Astrocyte (in vitro differentiated cells and primary cell): ENCODE measurements at places on chromosomes 6 and 20. TPM values are rescaled to one million over a fixed set of nuclear protein-coding genes. Genes with fewer than 3 reads are reported as not detected.
A peak's percentile ranks its signal among the peaks of the same experiment; 100 is the strongest.

- H3K4me3 ChIP-seq, result peak overlapping the region; percentile 90
- no peak for DNase-seq
- H3K36me3 ChIP-seq, result no peaks in the 10 kb centered on the region
These were observed 661 bp downstream of the LCA5 start for GRCh38 chr6:79536585-79536953.

Gene NRSN1
- total RNA-seq, result not detected in 2 replicates

Gene C6orf58
- not detected in 2 replicates for total RNA-seq

Gene PACRG
- total RNA-seq, result 0.72 TPM in 1 of 2 replicates, not detected in the other

GRCh38 chr20:23530937-23531567 is 37.2 kb downstream of the CST9L start:
- no peaks in the 10 kb centered on the region for H3K27me3 ChIP-seq
- no peak overlapping the region for H3K4me3 ChIP-seq
- no peak for DNase-seq
- no peaks in the 10 kb centered on the region for H3K36me3 ChIP-seq

DNA sequence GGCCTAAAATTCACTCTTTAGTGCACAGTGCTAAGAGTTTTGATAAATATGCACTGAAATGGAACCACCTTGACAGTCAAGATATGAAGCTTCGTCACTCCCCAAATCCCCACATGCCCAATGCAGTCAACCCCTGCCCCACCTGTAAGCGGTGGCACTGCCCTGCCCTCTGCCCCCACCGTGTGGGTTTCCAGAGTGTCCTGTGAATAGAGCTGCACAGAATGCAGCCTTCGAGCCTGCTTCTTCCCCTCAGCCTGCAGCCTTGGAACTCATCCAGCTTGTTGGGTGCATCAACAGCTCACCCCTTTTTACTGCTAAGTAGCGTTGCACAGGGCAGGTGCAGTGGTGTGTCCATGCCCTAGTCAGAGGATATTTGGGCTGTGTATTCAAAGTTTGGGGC is 216.3 kb downstream of the SYNDIG1 start:
- H3K4me3 ChIP-seq, result no peak overlapping the region
- H3K4me1 ChIP-seq, result peaks cover 6% of the 10 kb centered on the region
- H3K36me3 ChIP-seq, result no peaks in the 10 kb centered on the region
- H3K27me3 ChIP-seq, result no peaks in the 10 kb centered on the region
- no peak overlapping the region for H3K27ac ChIP-seq

Gene TRIM31
- not detected in 2 replicates for total RNA-seq

DNA sequence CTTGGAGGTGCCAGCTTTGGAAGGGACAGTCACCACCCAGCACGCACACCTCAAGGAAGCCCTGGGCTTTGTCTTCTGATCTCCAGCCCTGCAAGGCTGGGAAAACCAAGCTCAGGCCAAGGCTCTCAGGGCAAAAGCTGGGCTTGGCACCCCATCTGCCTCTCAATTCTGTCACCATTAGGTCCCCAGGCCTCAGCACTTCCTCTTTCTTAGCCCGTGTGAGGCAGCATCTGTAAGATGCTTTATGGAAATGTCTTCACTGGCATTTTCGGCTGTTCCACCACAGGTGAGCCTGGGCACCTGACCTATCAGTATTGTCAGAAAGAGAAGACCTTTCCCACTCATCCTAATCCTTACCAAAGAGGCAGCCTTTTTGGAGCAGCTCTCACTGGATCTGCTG is 24.6 kb downstream of the GMEB2 start:
- no peak overlapping the region for H3K27ac ChIP-seq
- no peak for DNase-seq
- H3K27me3 ChIP-seq, result no peaks in the 10 kb centered on the region

GRCh38 chr6:12916006-12916405 is 199.4 kb downstream of the PHACTR1 start:
- H3K27me3 ChIP-seq, result no peaks in the 10 kb centered on the region
- no peaks in the 10 kb centered on the region for H3K4me1 ChIP-seq
- H3K27ac ChIP-seq, result no peak overlapping the region
- H3K36me3 ChIP-seq, result no peaks in the 10 kb centered on the region
- no peak for DNase-seq

- no peaks in the 10 kb centered on the region for H3K36me3 ChIP-seq
- H3K4me3 ChIP-seq, result no peak overlapping the region
- H3K27me3 ChIP-seq, result no peaks in the 10 kb centered on the region
- H3K4me1 ChIP-seq, result no peaks in the 10 kb centered on the region
- DNase-seq, result no peak
These were observed 22.1 kb upstream of the CD83 start for GRCh38 chr6:14095437-14095836.

Gene SPATA25
- total RNA-seq, result 0.67 and 1.7 TPM in 2 replicates

DNA sequence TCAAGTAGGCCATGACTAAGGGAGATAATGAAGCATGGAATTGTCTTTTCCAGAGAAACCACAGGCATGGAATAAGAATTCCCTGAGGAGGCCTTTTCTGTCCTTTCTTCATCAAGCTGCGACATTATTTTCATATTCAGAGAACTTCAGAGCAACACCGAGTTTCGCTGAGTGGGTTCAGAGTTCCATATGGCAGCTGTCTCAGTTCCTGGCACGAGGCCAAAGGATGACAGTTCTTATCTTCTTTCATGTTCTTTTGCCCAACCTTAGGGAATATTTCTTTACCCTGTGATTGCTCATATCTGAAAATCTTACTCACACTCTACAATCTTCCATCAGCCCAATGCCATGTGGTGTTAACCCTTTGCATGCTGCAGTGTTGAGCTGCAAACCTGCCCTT is 135.3 kb upstream of the BMP2 start:
- H3K27ac ChIP-seq, result no peak overlapping the region
- H3K4me3 ChIP-seq, result no peak overlapping the region
- H3K36me3 ChIP-seq, result no peaks in the 10 kb centered on the region
- H3K27me3 ChIP-seq, result no peaks in the 10 kb centered on the region

DNA sequence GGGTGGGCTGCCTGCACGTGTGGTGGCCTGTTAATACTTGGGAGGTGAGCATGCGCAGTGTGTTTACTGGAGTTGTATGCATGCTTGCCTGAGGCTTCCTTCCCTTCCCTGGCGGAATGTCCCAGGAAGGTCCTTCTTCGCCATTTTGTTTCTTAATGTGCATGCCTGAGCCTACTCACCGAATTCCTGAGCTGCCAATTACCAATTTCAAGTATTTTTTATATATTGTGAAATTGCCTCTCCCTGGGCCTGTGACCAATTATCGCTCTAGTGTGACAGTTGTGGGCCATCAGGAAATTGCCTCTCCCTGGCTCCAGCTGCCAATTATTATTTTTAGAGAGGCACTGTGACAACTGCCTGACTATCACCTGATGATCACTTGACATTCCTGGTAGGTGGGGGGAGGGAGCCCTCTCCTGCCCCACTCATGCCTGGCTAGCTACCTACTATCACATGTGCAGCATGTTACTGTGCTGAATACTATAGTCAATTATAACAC is 70.0 kb downstream of the FAM50B start:
- H3K4me3 ChIP-seq, result no peak overlapping the region
- no peaks in the 10 kb centered on the region for H3K27me3 ChIP-seq
- peaks cover 5% of the 10 kb centered on the region for H3K4me1 ChIP-seq
- DNase-seq, result no peak
- H3K27ac ChIP-seq, result no peak overlapping the region

- no peaks in the 10 kb centered on the region for H3K36me3 ChIP-seq
- no peak overlapping the region for H3K27ac ChIP-seq
- no peaks in the 10 kb centered on the region for H3K4me1 ChIP-seq
- no peak overlapping the region for H3K4me3 ChIP-seq
These were observed 24.3 kb downstream of the HTR1E start for GRCh38 chr6:86961455-86962200.

Gene MEP1A
- total RNA-seq, result not detected in 2 replicates

DNA sequence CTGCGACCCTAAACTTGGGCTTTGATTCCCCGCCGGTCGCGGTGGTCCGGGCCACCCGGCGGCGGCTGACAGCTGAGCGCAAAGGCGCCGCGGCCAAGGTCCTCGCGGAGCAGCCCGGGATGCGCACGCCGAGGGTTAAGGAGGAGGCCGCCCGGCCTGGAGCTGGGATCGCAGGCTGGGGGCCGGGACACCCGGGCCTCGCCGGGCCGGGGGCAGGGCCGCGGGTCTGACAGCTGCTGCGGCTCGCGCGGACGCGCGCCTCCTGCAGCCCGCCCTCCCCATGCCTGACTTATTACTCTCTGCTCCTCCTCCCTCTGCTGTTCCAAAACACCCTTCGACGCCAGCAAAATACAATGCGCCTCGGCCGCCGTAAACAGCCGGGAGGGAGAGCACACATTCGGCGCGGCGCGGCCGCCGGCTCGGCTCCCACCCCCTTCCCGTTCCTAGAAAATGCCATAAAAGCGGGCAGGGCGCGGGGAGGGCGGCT is 746 bp downstream of the BACH2 start:
- peak overlapping the region; percentile 49 for H3K27ac ChIP-seq
- H3K27me3 ChIP-seq, result peaks cover 11% of the 10 kb centered on the region
- peak; percentile 71 for DNase-seq
- H3K36me3 ChIP-seq, result no peaks in the 10 kb centered on the region

DNA sequence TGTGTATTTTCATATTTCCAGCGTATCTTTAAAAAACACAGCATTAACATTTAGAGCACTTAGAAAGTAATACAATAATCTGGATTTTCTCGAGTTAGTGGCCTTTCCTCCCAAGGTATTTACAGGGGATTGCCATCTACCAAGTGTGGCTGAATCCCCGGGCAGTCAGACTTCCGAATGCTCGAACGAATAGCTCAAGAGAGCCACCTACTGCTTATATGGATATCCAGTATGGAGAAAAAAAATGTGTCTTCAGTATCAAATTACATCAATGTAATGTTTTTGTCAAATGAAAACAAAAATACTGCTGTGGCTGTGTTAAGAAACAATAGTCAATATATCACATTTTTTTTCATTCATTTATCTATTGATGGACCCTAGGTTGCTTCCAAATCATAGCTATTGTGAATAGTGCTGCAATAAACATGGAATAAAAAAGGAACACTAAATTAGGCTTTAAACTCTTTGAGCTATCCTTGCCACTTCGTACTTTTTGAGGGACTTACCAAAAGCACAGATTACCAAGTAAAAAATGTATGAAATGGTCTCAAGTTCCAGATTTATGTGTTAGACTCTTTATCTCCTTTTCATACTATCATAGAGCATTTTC is 654.5 kb upstream of the PTCHD4 start:
- peaks cover 5% of the 10 kb centered on the region for H3K4me1 ChIP-seq
- no peak overlapping the region for H3K27ac ChIP-seq
- H3K4me3 ChIP-seq, result no peak overlapping the region
- no peaks in the 10 kb centered on the region for H3K27me3 ChIP-seq
- no peaks in the 10 kb centered on the region for H3K36me3 ChIP-seq
- DNase-seq, result peak; percentile 46

Gene EBF4
- total RNA-seq, result 2.3 and 4.1 TPM in 2 replicates

- no peak overlapping the region for H3K4me3 ChIP-seq
- DNase-seq, result no peak
- no peaks in the 10 kb centered on the region for H3K27me3 ChIP-seq
- H3K36me3 ChIP-seq, result no peaks in the 10 kb centered on the region
These were observed 171.7 kb downstream of the FAXC start for GRCh38 chr6:99177736-99178135.

Gene LRRC1
- total RNA-seq, result 11.8 and 14.3 TPM in 2 replicates

GRCh38 chr6:6596529-6597328 is 8.2 kb downstream of the LY86 start:
- no peaks in the 10 kb centered on the region for H3K36me3 ChIP-seq
- no peaks in the 10 kb centered on the region for H3K4me1 ChIP-seq
- DNase-seq, result no peak
- no peak overlapping the region for H3K4me3 ChIP-seq
- H3K27ac ChIP-seq, result no peak overlapping the region
- no peaks in the 10 kb centered on the region for H3K27me3 ChIP-seq

Gene FAXC
- total RNA-seq, result 7.4 and 9.9 TPM in 2 replicates

GRCh38 chr6:24929242-24929641 is 6.5 kb downstream of the RIPOR2 start:
- H3K36me3 ChIP-seq, result no peaks in the 10 kb centered on the region
- peaks cover 30% of the 10 kb centered on the region for H3K4me1 ChIP-seq
- H3K27ac ChIP-seq, result no peak overlapping the region

DNA sequence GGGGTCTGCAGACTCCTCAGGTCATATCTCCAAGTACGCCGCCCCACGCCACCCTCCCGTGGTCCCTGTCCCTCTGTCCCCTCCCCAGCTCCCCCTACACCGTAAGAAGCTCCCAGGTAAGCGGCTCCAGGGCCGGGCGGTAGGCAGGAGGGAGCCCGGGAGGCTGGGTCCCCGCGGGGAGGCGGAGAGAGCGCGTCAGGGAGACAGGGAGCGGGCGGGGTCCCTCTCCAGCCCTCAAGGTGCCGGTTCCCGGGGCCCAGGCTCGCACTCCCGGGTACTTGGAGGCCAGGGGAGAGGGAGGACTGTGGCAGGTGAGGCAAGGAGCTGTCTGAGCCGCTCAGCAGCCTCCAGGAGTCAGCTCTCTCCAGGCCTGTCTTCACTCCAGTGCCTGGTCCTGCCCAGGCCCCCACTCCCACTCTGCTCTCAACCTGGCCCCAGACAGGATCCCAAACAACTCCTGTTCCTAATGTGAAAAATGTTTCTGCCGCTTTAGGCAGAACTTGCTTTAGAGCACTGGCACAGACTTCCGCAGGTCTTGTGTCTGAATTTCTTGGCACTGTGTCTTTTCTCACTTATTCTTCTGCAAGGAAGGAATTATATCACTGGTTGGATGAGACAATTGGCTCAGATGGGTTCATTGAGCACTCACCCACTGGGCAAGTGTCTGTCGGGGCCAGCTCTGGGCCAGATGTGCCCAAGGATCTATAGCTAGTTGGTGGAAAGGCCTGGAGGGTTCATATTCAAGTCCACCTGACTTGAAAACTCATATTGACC is 36.6 kb downstream of the HLA-G start:
- H3K4me3 ChIP-seq, result no peak overlapping the region
- DNase-seq, result no peak
- no peak overlapping the region for H3K27ac ChIP-seq
- no peaks in the 10 kb centered on the region for H3K4me1 ChIP-seq
- H3K27me3 ChIP-seq, result no peaks in the 10 kb centered on the region

DNA sequence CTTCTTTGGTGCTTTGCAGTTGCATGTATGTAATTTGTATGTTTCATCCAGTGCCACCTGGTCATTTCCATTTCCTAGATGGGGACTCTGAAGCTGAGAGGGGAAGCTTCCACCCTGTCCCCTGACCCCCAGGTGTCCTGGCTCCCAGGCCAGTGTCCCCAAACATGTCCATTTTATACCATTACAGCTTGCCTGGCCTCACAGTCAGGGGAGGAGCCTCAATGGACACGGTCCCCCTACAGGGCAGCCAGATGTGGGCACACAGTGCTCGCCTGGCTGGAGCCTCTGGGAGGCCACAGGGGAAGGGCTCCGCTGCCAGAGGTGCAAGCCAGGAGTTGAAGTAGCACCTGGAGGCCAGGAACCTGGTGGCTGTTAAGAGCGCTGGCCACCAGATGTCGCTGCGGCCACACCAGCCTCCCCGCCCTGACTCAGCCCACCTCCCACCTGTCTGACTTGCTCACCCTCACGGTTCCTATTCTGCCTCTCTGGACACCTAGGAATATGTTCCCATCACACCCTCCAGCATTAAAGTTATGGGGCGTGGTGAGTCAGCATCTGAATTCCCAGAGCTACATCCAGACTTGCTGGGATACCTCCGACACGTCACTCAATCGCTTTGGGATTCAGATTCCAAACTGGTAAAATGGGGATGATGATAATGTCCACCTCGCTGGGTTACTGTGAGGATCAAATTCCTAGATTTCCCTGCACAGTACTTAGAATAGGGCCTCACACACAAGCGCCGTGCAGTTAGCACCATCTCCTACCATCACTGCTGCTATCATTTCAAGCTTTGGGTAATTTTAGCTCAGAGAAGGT is 107.4 kb downstream of the SULF2 start:
- no peak overlapping the region for H3K4me3 ChIP-seq
- H3K4me1 ChIP-seq, result peaks cover 3% of the 10 kb centered on the region
- no peaks in the 10 kb centered on the region for H3K27me3 ChIP-seq
- H3K36me3 ChIP-seq, result no peaks in the 10 kb centered on the region
- H3K27ac ChIP-seq, result no peak overlapping the region
